ENCODE measurements at places on chromosomes 12 and 14.

DNA sequence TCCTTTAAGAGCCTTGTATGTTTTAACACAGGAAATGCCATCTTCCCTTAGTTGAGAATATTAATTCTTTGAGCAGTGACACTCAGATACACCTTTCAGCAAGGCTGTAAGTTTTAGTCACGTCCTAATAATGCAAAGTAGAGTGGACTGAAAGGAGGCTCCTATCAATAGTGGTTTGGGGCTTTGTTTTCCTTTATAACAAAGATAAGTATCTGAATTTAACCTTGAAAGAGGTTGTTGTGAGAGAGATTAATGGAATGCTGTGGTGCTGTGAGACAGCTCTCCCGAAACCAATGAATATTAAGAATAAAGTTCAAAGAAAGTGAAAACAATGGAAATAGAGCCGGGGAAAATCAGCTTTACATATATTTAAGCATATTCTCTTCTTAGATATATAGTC is 259.6 kb downstream of the ERC1 start:
- no peak for DNase-seq

DNA sequence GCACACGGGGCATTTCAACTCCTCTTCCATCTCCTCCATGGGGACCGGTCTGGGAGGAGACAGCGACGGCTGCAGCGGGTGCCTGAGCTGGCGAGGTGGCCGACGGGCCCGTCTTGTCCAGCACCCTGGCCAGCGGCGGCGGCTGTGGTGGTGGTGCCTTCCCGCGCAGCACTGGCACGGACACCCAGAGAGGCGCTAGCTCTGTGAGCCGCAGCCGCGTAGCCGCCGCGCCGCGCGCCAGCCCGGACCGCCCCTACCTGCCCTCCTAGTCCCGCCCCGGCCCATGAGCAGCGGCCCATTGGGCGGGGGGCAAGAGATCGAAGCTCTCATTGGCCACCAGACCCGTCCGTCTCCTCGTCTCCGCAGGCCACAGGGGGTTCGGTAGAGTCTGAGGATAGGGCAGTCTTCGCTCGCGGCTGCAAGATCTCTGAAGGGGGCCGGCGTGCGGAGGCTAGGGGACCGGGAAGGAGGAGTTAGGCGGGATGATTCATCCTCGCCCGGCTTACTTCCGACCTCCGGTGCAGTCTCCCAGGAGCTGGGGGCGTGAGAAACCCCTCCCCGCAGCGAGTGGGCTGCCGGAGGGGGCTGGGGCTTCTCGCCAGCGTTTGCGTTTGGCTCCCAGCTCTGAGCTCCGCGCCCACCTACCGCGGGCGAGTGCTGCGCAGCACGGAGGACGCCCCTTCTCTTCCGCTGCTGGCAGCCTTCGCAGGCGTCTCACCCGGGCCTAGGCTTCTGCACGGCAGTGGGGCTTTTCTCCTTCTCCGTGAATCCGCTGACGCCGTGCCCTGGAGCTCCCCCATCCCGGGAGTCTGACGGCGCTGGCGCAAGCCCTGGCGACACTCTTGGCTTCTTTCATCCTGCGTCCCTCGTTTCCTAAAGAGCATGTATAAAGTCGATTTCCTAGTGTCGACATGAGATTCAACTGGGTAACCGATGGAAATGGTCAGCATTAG is at the start of gene TRIM9:
Gene TRIM9, minus strand, starts transcription at position 205 of the 953 bp plus-strand sequence. Its CDS starts 166 bp downstream, at position 39.
- DNase-seq, result peak; percentile 99

- no peak for DNase-seq
Observed at GRCh38 chr14:52996493-52996892, 45.6 kb upstream of the FERMT2 start.

DNA sequence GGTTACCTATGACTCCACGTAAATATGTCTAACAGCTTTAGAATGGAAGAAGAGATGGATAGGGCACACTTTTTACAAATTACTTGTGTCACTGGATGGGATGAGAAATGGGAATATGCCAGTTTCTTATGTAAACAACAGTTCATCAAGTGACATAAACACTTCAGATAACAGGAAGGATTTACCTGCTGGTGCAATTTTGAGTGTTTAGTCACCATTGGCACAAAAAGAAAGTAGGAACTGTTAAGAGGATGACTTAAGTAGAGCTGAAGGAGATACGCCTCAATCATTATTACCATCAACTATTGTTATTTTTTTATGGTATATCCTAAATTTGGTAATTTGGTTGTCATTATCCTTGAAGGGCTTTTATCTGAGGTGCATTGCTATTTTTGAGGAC is 83.2 kb downstream of the RMST start:
- DNase-seq, result no peak

DNA sequence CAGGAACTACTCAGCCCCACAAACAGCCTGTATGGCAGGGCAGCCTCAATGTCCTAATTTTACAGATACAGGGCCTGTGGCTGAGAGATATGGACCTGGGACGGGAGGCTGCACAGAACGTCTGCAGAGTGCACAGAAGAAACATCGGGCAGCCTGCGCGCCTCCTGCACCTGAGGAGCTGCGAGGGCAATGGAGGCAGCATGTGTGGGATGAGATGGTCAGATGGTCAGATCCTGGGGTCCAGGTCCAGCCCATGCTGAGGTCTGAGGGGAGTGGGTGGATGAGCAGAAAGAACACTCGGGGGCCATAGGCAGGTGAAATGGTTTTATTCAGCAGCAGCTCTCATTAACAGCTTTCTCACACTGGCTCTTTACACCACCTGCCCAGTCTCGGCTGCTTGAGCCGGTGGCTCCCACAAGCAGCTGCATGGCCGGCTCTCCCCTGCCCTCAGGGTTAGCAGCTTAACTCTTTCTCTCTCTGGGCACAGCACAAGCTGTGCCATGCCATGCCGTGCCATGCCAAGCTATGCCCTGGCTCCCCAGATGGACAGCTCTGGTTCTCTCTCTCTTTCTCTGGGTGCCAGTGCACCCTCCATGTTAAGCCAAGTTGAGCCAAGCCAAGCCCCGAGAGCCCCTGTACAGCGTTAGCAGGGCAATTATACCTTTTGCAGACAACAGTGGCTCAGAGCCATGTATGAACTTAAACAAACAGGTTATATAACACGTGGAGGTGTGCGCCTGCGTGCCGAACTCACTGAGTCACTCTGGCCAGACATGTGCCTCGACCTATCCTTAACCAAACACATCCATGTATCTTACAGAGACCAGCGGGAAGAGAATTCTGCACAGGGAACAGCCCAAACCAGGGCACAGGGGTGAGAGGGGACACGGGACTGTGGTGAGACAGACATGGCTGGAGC is 47.6 kb downstream of the RIMBP2 start:
- no peak for DNase-seq

DNA sequence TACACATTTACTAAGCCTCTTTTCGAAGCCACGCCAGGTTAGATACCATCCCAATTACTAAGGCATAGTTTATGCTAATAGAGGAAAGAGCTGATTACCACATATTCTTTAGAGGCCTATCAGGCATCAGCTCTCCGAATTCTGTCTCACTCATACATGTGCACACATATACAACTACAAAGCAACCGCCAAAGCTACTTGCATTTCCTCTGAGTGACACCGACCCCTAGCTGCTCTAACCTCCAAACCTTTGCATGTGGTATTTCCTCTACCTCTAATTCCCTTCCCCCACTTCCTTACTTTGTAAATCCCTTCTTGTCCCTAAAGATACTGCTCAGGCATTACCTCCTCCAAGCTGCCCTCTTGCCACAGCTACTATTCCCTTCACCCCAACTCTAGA is 107.2 kb downstream of the DUSP6 start:
- DNase-seq, result peak; percentile 37

Data from EL (cell line).